ENCODE measurements at places on chromosomes 7 and 10.

DNA sequence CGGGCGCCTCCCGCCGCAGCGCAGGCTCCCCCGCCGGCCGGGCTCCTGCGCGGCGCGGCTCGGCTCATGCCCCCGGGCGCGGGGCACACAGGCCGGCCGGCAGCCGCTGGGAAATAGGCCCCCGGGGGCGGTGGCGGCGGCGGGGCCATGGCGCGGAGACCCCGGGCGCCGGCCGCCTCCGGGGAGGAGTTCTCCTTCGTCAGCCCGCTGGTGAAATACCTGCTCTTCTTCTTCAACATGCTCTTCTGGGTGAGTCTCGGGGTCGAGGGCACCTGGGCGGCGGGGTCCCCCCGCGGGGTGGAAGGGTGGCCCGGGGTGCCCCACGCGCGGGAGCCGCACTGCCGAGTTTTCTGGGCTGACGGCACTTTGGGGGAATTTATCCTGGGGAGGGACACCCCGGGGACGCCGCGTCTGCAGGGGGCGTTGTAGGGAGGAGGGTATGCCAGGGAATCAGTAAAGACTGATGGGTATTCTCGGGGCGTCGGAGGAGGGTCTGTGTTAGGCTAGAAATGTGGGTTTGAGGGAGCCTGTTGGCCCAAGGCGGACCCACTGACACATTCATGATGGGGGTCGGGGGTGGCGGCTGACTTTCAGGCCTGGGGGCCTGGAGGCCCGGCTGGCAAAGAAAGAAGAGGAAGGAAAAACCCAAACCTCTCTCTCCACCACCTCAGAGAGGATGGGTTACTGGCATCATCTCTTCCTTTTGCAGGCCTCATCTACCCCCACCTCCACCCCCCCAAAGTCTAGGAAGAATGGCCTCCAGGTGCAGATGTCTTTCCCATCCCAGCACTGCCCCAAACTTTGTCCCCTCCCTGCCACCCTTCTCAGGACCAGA lies 544 bp downstream of the TSPAN33 start:
- DNase-seq = no peak

DNA sequence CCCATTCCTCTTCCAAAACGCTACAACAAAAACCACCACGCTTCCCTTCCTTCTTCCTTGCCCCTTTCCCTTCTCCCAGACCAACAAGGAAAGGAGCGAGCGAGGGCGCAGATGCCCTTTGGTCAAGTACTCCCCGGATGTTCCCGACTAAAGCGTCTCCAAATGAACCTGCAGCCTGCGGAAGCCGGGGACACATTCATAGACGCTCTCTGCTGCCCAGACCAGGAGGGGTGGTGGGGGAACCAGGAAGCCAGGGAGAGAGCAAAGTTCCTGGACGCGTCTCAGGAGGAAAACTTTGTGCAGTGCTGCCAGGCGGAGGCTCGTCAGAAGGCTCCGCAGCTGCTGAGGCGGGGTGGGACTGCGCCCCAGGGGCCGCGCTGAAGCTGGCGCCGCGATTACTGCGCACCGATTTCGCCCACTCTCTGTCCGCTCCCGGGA lies 754 bp downstream of the SEMA3D start:
- no peak for DNase-seq

- DNase-seq = no peak
Observed at GRCh38 chr7:155372782-155373358, 75.2 kb downstream of the INSIG1 start.

- DNase-seq = no peak
Observed at GRCh38 chr7:24463474-24463873, 109.8 kb upstream of the PALS2 start.

GRCh38 chr7:1572111-1572822 lies 2.4 kb upstream of the PSMG3 start:
- DNase-seq = no peak

DNA sequence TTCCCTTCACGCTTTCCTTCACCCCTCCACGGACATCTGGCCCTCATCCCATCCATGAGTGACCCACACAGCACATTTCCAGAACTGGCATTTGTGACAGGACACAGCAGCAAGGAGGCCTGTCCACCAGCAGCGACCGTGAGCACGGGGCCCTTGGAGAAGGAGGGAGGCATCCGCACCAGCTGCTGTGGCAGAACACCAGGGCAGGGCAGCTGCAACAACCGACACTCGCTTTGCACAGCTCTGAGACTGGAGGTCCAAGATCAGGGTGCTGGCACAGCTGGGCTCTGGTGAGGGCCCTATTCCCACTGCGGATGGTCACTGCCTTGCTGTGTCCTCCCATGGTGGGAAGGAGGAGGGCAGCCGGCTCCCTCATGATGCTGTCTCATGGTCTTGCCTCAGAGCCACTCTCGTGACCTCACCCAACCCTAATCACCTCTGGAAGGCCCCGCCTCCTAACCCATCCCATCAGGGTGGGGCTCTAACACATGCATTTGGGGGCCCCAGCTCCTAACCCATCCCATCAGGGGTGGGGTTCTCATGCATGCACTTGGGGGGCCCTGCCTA lies 36.7 kb downstream of the PTPRN2 start:
- no peak for DNase-seq

GRCh38 chr10:27536437-27536836 lies 32.3 kb downstream of the RAB18 start:
- DNase-seq = no peak

GRCh38 chr7:155644971-155645509 lies 579 bp downstream of the RBM33 start:
- no peak for DNase-seq

DNA sequence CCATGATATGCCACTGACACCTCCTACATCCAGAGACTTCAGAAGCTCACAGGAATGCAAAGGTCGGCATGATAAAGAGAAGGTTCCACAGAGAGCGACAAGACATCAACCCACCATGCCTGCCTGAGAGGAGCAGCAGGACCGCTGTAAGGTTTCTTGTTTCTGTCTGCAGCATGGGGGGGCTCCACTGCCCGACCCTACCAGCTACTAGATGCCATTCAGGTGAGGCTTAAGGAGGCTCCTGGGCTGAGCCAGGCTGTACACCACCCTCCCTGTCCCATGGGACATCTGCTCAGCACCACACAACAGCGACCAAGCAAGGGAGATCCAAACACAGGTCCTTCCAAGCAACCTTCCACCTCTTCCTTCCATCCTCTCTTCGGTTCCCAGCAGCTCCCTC lies 234.6 kb downstream of the TNS3 start:
- no peak for DNase-seq

DNA sequence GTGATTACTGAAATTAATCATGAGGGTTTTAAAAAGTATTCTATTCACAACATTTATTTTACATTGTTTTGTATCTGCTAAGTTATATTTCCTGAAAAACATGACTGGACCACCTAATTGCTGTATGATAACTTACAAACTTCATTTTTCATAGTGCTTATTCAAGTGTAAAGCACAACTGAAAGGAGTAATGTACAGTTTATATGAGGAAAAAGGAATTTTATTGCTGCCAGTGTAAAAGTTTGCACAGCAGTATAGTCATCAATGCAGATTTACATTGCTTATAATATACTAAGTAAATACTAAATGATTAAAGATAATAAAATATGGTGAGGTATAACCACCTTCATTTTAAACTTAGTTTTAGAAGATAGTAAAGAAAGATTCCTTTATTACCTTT lies 4.0 kb downstream of the PTEN start:
- no peak for DNase-seq

- no peak for DNase-seq
Observed at GRCh38 chr7:146375170-146375569, 258.6 kb downstream of the CNTNAP2 start.

GRCh38 chr10:16901106-16901505 lies 83.9 kb upstream of the RSU1 start:
- no peak for DNase-seq

DNA sequence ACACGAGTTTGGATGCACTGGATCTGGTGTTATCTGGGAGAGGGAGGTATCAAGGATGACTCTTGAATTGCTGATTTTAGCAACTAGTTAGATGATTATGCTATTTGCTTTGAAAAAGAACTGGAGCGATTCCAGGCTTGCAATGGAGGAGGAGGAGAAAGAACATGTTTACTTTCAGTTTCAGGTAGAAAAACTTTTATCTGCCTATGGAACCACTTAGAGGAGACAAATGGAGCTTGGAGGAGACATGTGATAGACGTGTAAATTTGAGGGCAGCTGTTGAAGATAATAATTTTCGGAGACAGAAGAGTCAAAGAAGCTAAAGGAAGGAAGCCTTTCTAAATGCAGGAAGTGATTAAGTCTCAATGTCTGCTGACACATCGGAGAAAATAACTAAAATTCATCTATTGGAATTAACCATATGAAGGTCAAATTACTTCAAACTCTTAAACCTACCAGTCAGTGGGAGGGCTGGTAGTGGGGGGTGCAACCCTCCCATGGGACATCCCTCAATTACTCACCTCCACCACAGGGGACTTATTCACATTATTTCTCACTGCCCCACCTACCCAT lies 56.4 kb upstream of the GNAI1 start:
- DNase-seq = peak; percentile 35

DNA sequence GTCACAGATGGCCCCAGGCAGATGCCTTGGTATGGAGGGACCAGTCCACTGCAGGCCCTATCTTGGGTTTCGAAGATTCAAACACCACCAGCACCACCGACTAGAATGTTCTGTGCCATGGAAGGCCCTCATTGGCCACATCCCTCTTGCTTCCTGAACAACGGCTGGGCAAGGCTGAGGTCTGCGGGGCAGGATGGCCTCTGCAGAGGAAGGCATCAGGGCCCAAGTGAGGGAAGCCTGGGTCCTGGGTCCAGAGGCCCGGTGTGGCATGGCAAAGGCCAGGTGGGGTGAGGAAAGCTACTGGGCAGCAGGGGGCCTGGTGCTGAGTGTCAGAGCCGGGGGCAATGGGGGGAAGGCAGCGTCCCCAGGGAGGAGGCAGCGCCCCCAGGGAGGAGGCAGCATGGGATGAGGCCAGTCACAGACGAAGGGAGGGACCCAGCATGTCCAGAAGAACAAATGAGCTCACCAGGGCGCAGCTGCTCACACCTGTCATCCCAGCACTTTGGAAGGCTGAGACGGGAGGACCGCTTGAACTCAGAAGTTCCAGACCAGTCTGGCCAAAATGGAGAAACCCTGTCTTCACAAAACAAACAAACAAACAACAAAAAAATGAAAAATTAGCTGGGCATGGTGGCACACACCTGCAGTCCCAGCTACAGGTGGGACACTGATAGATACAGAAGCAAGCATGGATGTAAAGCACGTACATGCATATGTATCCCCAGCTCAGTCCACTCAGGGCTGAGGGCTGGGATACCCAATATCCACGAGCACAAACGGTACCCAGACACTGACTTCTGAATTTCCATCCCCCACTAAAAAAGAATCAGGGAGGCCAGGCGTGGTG lies 64.4 kb downstream of the PROSER2 start:
- no peak for DNase-seq

DNA sequence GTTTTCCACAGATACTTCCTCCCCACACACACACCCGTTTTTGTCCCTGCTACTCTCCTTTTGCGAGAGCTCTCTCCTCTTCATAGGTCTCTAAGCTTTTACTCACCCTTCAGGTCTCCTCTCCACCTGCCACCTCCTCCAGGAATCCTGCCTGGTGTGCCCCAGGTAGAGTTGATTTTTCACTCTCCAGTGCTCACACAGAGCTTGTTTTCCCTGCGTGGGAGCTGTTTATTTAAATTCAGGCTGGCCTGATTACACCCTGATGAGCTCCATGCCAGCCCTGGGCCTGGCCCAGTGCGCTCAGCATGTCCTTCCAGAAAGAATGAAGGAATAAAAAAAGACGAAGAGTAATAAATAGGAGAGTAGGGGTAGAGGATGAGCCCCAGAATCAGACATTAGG lies 7.5 kb upstream of the CLDN4 start:
- DNase-seq = no peak

DNA sequence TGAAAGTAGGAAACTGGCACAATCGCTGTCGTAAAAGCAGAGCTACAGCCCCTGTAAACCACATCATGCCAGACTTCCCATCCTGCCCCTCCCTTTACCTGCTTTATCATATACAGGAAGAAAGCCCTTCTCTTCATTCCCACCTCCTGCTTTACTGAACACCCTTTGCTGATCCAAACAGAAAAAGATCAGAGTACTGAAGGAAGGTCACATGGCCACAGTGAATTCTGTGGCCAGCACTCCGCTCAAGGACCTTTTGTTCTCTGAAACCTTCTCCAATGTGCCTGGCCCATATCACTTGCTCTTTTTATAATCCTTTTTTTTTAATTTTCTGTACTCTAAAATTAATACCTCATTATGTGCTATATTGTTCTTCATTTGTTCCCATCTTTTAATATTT lies 108.8 kb upstream of the LRGUK start:
- DNase-seq = no peak

DNA sequence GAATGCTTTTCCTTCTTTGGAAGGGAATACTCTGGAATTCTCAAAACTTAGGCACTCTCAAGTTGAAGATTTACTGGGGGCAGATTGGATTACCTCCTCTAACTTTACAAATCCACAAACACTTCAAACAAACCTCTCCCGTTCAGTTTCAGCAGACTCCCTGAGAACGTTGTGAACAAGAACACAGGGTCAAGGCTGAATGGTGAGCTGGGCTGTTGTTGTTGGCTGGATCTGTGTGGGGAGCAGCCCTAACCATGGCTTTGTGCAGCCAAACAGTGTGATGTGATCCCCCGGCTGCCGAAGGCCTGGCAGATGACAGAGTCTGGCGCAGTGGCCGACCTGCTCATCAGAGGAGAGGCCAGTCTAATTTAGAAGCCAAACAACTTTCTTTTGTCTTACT lies 93.1 kb downstream of the BMPER start:
- DNase-seq = no peak

- DNase-seq = no peak
Observed at GRCh38 chr7:116148626-116149025, 61.7 kb upstream of the TES start.

GRCh38 chr10:71049994-71050393 lies 161.6 kb upstream of the PCBD1 start:
- DNase-seq = no peak

GRCh38 chr10:62159351-62159750 lies 109.3 kb downstream of the RTKN2 start:
- DNase-seq = no peak
